ENCODE measurements at places on chromosomes 11 and 22. TPM values are rescaled to one million over a fixed set of nuclear protein-coding genes. Genes with fewer than 3 reads are reported as not detected.

- DNase-seq: no peak
Measured at GRCh38 chr22:21014726-21015465, at the start of gene P2RX6. TSS of gene P2RX6 (plus strand) at chr22:21015165. CDS start at chr22:21015175, 10 bp downstream.

DNA sequence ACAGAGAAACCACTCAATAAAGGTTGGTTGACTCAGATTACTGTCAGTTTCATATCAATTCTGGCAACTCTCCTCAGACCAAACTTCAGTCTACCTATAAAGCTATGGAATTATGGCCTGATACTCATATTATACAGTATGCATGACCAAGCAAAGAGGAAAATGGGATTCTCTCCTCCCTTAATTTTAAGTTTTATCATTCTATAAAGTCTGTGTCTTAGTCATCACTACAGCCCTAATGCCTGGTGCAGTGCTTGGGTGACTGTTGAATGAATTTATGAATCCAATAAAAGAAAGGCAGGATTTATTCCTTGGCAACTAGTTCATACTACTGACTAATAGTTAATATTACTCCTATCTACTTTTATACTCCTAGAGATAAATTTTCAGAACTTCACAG is 37.6 kb upstream of the GRAMD1B start:
- no peak for DNase-seq

DNA sequence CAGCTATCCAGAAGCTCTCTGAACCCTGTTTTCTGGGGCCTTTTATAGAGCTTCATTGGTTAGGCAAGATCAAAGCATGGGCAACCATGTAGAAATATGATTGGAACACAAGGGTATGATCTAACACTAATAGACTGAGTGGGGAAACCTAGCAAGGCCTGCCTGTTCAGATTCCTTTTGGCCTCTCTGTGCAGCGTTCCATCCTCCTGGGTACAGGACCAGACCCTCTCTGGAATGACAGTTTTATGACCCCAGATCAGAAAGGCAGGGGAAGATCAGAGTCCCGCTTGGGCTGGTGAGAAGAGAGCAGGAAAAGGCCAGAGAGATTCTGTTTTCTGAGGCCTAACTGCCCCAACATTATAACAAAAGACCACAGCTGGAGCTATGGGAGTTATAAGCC is 36.7 kb upstream of the VWA5A start:
- DNase-seq: no peak

- peak; percentile 83 for DNase-seq
Measured at GRCh38 chr11:46291441-46292150, 14.1 kb downstream of the CREB3L1 start.

- DNase-seq: no peak
Measured at GRCh38 chr22:26619510-26619909, 1.7 kb upstream of the CRYBB1 start.

- DNase-seq: no peak
Measured at GRCh38 chr22:42299586-42300258, 29.3 kb upstream of the TCF20 start.

DNA sequence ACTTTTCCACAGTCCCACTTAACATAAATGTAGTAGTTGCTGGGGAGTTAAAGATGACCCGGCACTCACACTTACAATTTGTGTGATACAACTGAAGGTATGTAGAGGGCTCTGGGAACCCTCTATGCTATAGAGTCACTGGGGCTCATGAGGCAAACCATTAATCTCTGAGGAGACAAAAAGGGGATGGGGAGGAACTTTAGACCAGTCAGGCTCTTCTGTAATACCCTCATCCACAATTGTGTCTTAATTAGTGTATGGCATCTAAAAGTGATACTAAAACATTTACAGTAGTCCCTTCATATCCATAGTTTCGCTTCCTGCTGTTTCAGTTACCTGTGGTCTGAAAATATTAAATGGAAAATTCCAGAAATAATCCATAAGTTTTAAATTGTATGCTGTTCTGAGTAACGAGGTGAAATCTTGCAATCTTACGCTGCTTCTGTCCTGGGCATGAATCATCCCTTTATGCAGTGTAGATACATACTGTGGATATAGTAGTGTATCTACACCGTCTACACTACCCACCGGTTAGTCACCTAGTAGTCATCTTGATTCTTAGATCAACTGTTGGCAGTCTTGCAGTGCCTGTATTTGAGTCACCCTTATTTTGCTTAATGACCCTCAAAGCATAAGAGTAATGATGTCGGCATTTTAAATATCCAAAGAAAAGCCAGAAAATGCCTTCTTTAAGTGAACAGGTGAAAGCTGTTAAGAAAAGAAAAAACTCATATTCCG is 12.2 kb downstream of the CBL start:
- no peak for DNase-seq

DNA sequence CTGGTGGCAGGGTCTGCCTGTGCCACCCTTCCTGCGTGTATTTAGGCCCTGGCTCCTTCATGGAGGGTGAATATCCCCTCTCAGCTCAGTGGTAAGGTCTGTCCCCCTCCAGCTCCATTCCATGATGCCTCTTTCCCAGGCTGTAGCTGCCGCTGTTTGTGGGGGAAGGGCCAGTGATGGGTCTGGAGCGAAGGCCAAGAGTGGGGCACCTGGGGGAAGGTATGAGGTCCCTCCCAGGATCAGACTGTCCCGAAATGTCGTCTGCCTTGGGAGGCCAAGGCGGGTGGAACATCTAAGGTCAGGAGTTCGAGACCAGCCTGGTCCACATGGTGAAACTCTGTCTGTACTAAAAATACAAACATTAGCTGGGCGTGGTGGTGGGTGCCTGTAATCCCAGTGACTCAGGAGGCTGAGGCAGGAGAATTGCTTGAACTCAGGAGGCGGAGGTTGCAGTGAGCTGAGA is 1.1 kb downstream of the CD151 start:
- no peak for DNase-seq

GRCh38 chr11:127334466-127334865 is 333.9 kb upstream of the KIRREL3 start:
- DNase-seq: no peak

DNA sequence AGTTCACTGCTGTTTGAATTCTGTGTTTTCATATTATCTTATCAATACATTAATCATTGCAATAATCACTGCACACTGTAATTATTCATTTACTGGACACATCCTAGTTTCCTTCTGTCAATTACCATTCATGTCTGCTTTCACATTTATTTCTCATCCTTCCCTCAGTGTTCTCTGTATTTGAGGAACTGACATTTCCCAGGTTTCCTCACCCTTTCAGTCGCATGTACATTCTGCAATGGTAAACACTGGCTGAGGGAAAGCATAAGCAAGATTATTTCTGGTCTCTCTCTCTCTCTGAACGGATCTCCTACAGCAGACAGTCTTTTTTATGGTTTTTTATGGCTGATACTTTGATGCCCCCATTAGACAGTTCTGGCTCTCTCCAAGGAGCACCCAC is 4.2 kb upstream of the HBD start:
- no peak for DNase-seq

DNA sequence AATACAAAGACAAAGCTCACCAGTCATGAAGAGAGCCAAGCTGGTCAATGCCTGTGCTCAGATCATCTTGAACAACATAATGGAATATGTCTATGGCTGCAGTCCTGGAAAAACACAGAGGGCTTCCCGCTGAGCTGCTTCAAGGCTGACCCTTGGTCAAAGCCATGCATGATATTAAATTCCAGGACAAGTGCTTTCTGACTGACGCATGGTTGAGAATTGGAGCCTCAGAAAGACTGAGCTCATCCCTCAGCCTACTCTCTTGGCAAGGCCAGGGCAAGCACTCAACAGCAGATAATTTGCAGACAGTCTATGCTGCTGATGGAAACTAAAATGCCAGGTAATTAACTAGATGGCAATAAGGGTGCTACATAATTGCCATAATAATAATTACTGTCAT is 89.2 kb downstream of the GALNT18 start:
- DNase-seq: no peak

GRCh38 chr11:128804481-128804880 is 62.6 kb downstream of the KCNJ1 start:
- DNase-seq: no peak

DNA sequence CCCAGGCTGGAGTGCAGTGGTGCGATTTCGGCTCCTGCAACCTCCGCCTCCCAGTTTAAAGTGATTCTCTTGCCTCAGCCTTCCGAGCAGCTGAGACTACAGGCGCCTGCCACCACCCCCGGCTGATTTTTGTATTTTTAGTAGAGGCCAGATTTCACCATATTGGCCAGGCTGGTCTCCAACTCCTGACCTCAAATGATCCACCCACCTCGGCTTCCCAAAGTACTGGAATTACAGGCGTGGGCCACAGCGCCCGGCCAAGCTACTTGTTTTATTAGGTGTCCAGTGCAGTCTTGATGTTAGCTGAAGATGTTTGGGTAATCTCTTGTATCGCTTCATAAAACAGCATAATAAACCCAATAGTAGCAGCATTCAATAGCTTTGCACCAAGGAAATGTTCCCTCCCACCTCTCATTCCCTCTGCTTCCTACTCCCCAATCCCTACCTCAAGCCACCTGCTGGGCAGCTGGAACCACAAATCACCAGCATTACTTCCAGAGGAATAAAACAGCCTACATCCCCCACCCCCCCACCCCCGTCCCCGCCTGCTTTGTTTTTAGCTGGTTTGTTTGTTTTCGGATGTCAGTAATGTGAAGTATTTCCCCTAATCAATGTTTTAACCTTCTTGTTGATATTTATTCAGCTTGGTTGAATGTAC is 11.0 kb upstream of the GRIK4 start:
- DNase-seq: no peak

- no peak for DNase-seq
Measured at GRCh38 chr11:47509077-47509536, 43.8 kb downstream of the CELF1 start.

DNA sequence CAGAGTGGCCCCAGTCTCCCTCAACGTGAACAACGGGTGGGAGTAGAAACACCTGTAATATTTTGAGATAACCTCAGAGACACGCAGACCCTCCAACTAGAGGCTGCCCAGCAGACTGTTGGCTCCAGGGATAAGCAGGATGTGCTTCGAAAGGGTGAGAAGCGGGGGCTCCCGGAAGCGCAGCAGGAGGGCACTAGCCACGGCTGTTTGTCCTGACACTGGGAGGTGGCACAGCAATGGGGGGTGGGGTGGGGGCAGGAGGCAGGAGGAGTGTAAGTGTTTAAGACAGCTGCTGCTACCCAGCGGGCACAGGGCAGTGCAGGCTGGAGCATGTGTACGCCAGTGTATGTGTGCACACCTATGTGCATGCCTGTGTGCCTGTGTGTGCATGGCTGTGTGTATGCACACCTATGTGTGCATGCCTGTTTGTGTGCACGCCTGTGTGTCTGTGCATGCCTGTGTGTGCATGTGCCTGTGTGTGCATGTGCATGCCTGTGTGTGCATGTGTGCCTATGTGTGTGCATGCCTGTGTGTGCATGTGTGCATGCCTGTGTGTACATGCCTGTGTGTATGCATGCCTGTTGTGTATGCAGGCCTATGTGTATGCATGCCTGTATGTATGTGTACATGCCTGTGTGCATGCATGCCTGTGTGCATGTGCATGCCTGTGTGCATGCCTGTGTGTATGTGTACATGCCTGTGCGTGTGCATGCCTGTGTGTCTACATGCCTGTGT is 154.7 kb downstream of the SHANK2 start:
- no peak for DNase-seq

DNA sequence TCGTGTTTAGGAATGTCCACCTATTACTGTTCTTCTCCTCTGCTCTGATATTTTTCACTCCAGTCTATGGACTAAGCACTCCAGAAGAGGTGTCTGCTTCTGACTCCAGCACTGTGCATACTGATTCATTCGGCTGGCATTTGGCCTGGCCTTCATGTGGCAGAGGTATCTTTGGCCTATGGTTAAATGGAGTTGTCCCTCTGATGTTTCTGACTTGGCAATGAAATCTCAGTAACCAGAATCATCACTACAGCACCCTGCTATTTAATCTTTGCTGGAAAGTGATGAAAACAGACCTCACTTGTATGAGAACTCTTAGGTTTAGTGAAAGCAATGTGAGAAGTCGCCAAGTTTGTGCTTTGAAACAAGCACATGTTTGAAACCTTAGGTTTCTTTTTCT is 155.2 kb downstream of the MAML2 start:
- no peak for DNase-seq

- no peak for DNase-seq
Measured at GRCh38 chr22:18035751-18036150, 11.4 kb upstream of the MICAL3 start.

DNA sequence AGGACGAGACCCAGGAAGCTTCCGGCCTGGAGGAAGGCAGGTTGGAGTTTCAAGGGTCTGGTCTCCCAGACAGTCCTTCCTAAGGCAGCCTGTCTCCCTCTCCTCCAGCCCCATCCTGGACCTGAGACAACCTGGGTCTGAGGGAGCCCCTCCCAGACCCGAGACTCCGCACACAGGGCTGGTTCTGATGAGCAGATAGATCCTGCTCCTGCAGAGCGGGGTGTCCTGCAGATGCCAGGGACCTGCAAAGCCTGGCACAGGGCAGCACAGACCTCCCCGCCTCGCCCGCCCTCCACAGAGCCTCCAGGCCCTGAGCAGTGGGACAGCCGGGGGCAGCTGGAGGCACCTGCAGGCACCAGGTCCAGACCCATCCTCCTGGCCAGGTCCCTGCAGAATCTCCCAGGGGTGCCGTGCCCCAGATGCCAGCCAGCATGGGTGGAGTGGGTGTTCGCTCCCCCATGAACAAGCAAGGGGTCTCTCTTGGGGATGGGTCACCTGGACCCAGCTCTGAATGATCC is 7.8 kb downstream of the PIM3 start:
- DNase-seq: no peak

GRCh38 chr11:134486704-134487103 is 74.7 kb upstream of the B3GAT1 start:
- no peak for DNase-seq

DNA sequence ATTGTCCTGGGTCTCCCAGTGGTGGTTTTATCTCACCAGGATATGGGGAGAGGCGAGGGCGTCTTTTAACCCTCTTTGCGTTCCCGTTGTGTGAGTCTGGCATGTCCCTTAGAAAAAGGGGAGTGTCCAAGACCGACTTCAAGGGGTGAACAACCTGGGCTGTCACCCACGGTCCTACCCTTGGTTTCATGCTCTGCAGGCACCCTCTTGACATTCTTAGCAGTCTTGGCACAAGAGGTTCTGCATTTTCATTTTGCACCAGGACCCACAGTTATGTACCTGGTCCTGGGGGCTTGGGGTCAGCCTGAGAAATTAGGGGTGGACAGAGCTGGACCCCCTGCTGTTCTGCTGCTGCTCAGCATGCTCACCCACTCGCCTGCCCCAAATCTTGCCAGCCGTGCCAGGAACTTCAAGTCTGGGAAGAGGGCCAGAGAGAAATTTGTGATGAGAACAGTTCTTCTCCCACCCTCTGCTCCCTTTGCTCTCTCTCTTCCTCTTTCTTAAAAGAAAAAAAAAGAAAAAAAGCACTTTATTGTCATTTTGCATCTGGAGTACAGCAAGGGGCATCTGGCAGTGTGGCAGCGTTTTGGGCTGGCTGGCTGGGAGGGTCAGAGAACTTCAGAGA is 471.2 kb downstream of the MIAT start:
- no peak for DNase-seq

GRCh38 chr11:102539567-102539966 is 9.0 kb upstream of the MMP7 start:
- DNase-seq: no peak

- no peak for DNase-seq
Measured at GRCh38 chr11:122149202-122149601, 33.2 kb upstream of the BLID start.

Gene CABP4
- total RNA-seq: 0.55 TPM

Gene TBX10
- not detected for total RNA-seq

Gene RELT
- total RNA-seq: 0.82 TPM

Gene CSRP3
- total RNA-seq: not detected

Gene C11orf87
- total RNA-seq: not detected

Gene LRRC74B
- not detected for total RNA-seq

Gene OR52N4
- total RNA-seq: not detected

Gene ALX4
- total RNA-seq: not detected

Gene UBE4A
- total RNA-seq: 37.4 TPM

Gene OR5T2
- total RNA-seq: not detected

Gene CCDC116
- total RNA-seq: 0.33 TPM

Gene KDELR3
- total RNA-seq: 5.5 TPM

All from sigmoid colon (tissue), 7 donors.